ENCODE measurements at places on chromosomes 1 and 21.
A peak's percentile ranks its signal among the peaks of the same experiment; 100 is the strongest.

DNA sequence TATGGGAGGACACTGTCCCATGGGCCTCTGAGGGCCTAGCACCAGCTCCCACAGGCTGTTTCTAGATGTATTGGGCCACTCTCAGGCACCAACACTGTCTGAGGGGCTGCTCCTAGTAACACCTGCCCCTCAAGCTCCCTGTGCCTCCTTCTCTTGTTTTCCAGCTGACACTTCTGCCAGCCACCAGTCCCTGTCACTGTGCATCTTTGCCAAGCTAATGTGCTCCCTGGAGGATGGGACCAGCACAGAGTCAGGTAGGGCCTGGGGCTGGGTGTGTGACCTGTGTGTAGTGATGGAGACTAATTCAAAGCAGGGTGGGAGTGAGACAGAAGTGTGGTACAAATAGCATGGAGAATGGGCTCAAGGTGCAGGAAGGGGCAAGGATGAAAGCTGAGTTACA, 29.4 kb upstream of the MAGOH start:
- no peak for DNase-seq

DNA sequence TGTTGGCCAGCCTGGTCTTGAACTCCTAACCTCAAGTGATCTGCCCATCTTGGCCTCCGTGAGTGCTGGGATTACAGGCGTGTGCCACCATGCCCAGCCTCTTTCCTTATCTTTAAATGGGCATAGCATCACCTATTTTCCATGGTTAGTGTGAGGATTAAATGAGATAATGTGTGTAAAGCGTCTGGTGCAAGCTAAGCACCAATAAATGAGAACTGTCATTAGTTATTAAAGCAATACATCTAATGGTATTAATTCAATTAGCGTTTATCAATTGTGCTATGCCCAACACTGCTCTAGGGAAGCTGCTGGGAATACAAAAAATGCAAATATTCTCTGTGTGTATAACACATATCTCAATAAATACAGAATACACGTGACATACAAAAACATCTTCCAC, 10.0 kb downstream of the EXOC8 start:
- DNase-seq, result no peak

DNA sequence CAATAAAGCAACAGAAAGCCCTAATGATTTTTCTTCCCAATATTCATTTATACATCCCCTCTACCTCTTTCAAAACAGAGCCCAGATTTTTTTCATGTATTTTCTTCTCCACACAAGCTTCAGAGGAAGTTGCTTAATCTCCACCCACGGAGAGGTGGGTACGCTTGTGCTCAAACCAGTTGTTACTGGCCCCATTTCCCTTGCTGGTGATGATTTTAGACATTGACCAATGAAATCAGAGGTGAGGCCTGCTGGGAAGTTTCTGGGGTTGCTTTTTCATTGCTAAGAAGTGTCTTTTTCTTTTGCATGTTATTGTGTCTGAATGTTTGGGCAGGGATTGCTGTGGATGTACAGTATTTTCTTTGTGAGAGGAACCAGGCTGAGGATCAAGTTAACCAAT, 448.1 kb upstream of the B3GALT2 start:
- DNase-seq, result no peak

- DNase-seq, result no peak
Observed at GRCh38 chr1:22388671-22389450, 62.8 kb upstream of the ZBTB40 start.

DNA sequence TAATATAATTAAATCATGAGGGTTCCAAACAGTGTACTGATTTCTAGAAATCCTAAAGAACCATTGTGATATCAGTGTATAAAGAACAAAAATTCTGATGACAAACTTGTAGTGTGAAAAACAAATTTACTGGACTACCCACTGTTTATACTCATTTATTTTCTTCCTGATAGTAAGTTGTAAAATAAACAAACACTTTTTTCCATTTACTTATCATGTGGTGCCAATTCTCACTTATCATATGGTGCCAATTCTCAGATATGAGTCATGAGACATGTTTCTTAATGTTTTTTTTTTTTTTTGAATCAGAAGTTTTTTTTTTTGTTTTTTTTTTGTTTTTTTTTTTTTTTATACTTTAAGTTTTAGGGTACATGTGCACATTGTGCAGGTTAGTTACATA, 137.7 kb downstream of the LEPR start:
- DNase-seq, result no peak

DNA sequence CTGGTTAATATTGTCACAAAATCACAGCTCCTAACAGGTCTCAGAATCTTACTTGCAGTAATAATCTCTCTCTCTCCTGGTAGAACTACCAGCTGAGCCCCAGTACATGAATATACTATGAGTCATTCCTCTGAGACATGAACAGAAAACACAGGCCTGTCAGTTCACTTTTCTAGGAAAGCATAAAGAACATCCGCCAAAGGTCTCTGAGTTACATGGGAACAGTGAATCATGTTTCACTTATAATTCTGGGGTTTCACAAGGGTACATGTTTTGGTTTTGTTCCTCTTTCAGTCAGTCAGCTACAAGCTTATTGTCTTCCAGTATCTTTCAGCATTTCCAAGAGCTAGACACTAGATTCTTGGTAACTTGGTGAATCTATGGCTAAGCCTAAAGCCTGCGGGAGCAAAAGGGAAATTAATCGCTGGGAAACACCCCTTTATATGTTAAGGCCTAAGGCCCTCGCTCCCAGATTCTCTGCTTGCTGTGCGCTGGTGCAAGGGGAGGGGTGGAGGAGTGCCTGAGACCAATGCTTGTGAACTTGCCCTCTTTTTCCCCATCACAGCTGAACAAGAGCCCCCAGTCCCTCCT, 31.7 kb downstream of the IFNGR2 start:
- DNase-seq, result peak; percentile 13
